ENCODE measurements at places on chromosomes 3 and 15.

GRCh38 chr3:196889844-196890708, 22.4 kb downstream of the SENP5 start:
- no peak for DNase-seq

DNA sequence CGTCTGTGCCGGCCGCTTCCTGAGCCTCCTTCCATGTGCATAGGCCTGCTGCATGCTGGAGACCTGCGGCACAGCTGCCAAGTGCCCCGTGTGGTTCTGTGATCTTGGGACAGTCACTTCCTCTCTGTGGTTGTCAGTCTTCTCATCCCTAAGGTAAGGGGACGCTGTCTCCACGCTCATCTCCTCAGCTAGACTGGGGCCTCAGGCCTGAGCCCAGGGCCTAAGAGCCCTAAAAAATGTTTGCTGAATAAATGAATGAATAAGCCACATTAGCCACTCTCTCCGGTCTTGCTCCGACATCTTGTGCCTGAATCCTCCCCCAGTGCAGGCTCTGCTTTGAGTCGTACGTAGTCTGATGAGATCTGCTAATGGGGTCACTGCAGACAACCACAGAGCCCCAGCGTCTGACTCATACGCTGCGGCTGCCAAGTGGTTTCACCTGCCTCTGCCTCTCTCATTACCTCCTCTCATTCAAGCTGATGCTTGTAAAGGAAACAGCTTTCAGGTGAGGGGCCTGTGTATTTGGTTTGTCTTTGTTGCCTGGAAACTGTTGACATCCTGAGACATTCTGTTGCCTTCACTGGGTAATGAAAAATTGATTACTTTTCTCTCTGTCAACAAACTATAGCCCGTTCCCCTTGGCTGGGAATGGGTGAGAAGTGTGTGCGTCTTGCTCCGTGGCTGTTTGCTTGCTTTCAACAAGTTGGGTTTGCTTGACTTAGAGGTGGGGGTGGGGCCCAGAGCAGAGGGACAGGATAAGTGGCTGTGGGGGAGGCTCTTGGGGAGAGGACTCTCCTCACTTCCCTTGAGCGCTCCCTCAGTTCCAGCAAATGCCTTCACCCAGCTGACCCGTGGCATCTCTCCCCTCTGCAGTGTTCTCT, 15.9 kb downstream of the RPLP1 start:
- peak; percentile 95 for DNase-seq

DNA sequence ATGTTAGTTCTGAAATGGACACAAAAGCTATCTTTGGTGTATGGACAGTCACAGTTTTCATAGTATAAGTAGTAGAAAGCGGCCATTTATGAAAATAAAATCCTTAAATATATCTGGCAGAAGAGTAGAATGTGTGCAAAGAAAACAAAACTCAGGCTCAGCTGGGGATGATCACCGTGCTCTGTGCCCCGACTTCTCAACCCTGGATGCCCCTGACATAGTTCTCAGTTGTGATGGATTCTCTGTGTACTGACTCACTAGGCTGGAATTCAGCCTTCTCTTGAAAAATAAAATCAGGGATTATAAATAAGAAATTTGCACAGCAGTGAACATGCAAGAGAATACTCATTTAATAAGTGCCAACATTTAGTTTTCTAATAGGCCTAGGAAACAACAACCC, 925.1 kb upstream of the NR2F2 start:
- DNase-seq, result no peak

GRCh38 chr15:67025719-67026609, 39.4 kb upstream of the SMAD3 start:
- no peak for DNase-seq

GRCh38 chr15:68485721-68486360, 53.9 kb upstream of the ITGA11 start:
- DNase-seq, result no peak

- DNase-seq, result no peak
Observed at GRCh38 chr3:181969925-181970324, 258.2 kb downstream of the SOX2 start.

GRCh38 chr3:112671930-112672715, 31.2 kb upstream of the CCDC80 start:
- peak; percentile 30 for DNase-seq

DNA sequence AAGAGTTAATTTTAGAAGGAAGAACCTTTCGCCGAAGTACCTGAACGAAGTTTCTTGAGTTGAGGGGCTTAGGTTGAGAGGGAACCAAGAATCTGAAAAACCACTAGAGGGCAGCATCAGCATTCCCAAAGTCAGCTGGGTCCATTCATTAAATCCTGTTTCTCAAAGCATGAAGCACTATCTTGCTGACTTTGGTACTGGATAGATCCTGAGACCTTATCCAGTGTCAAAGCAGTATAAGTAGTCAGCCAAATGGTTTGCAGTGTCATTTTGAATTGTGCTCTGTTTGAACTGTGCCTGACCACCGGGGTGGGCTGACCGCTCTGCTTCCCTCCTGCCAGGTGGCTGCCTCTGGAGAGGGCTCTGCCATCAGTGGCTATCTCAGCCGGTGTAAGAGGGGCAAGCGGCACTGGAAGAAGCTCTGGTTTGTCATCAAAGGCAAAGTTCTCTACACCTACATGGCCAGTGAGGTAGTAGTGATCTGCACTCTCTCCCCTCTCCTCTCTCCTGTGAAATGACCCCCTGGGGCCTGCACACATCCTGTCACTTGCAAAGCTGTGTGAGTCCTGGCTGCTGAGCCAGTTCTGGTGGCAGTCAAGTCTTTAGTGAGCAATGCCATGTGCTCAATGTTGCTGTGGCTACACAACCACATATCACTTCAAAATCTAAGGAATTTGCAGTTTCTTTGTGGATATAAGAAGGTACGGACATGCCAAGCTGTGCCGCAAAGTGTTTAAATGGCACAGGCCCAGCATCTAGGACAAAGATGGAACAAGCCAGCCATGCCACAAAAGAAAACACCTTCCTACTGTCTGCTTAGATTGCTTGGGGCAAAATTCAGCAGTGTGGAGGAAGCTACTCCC, 21.4 kb upstream of the NR2C2 start:
- DNase-seq, result peak; percentile 54

GRCh38 chr15:89569090-89569745, 6.1 kb upstream of the TICRR start:
- no peak for DNase-seq

DNA sequence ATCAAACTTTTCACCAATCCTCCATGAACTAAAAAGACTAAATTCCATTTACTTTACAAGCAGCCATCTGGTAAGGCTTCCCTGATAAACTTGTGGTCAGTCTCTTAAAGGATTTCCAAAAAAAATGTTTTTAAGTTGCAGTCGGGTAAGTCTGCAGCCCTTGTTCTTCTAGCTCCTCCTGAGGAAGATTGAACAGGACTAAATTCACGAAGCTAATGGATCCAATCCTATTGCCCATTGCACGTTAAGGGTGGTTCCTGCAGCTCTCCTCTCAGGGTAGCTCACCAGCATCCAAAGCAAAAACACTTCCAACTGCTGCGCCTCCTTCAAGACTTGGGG, 2.8 kb downstream of the HES1 start:
- no peak for DNase-seq

- DNase-seq, result no peak
Observed at GRCh38 chr3:14803101-14803980, 15.4 kb upstream of the FGD5 start.

- DNase-seq, result no peak
Observed at GRCh38 chr3:170689296-170689829, 103.5 kb upstream of the SLC7A14 start.

GRCh38 chr15:47794252-47794914, 77.1 kb downstream of the SEMA6D start:
- DNase-seq, result no peak

DNA sequence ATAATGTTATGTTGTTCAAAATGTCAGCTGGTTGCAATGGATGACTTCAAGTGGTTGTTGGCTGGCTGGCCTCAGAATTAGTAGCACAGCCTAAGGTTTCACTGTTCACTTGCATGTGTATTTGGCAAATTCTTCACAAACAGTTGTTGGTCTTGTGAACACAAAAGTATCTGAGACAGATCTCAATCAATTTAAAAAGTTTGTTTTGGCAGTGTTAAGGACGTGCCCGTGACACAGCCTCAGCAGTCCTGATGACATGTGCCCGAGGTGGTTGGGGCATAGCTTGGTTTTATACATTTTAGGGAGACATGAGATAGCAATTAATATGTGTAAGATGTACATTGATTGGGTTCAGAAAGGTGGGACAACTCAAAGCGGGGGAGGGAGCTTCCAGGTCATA, 436.0 kb downstream of the AGBL1 start:
- no peak for DNase-seq

- no peak for DNase-seq
Observed at GRCh38 chr3:127492426-127492825, 98.1 kb downstream of the TPRA1 start.

GRCh38 chr15:58484791-58485600, 53.2 kb downstream of the LIPC start:
- DNase-seq, result peak; percentile 69

DNA sequence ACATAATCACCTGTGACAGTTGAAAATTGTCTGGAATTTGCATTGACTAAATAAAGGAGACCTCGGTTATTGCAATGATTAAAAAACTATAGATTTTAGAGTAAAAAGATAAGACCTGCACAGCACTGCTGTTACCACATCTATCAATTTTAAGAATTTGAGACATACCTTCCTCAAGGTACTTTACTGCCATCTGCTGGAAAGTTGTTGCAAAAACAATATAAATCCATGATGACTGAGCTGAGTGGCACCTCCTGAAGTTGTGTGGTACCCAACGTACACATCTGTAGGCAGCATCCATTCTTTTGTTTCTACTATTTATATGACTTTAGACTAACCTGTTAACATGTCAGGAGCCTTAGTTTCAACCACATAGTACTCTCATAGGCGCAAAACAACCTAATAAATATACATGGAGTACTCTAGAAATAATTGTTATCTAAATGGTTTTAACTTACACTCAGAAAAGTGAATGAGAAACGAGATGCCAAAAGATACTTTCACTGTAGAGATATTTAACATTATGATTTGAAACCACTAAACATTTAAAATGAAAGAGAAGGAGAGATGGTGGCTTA, 106.7 kb downstream of the GHSR start:
- DNase-seq, result peak; percentile 67

Data from CD4-positive, alpha-beta T cell treated with Interleukin-15 for 4 hours (primary cell).